ENCODE measurements at places on chromosomes 6 and 20.

DNA sequence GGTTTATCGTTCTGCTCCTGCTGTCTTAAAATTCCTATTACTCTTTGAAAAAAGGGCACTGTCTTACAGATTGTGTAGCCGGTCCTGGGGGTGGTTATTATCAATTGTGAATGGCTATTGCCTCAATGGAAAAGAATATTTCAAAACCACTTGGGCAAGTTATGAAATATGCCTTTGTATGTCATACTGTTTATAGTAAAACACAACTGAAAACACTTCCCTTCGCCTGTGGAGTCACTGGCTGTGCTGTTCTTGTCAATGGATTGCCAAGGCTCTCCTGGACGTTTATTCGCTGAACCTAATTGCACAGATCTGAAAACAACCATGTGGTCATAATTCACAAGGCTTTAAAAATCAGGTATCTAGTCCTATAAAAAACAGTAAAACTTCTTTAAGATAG lies 47.8 kb upstream of the TAGAP start:
- no peak for DNase-seq

DNA sequence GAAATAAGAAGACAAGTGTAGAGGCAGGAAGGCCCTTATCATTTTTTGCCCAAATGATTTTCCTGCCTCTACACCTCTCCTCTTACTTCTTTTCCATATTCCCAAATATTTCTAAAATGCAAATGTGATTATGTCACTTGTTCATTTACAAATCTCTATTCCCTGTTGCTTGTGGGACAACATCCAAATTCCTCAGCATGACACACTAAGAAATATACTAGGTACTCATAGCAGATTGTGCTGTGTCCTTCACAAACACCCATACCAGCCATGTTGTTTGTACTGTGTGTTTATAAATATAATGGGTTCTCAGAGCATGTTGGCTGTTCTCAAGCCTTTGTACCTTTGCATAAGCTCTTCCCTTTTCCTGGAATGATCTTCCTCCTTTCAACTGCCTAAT lies 17.7 kb upstream of the FYN start:
- no peak for DNase-seq

DNA sequence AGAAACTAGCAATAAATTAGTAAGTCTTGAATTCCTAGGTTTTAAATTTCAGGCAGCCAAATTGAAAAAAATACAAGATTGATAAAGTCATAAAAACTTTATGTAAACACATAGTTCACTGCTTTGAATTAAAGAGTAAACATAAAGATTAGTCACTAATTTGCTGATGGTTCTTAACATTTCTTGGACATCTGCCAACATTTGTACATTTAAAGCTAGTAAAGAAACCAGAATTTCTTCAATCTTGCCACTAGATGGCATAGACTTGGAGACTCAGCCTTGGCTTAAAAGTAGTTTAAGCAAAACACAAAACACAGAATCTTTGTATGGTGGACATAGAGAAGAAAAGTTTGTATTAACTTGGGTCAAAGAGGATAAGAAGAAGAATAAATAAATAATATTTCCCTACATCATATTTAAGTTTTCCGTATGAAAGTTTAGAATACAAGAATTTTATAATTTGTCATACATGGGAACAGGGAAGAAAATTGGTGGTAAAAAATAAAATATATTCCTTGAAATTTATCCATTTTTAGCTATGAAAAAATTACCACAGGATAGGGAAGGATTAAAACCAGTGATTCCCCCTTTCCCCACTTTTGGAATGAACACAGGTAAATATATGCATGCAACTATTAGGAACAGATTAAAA lies 41.7 kb upstream of the FAM135A start:
- DNase-seq, result no peak

DNA sequence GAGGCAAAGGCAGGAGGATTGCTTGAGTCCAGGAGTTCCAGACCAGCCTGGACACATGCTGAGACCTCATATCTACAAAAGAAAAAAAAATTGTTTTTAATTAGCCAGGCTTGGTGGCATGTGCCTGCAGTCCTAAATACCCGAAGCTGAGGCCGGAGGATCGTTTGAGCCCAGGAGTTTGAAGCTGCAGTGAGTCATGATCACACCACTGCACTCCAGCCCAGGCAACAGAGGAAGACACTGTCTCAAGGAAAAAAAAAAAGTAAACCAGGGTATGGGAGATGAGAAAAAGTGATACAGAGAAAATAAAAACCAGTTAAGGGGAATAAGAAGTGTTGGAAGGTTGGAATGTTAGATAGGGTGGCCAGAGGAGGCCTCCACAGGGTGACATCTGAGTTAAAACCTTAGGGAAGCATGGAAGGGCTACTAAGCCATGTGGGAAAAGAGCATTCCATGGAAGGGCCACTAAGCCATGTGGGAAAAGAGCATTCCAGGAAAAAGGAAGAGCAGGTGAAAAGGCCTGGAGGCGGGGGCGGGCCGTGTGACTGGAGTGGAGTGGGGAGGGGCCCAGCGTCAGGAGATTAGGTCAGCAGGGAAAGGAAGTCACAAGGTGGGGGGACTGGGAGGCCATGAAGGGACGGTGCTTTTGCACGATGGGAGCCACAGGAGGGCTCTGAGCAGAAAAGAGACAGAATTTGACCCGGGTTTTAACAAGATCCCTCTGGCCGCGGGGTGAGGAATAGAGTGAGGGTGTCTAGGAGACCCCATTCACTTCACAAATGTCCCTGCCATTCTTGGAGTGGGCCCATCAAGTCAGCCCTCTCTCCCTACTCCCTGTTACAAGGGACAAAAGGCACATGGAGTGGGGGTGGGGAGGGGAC lies 18.3 kb downstream of the CPNE5 start:
- DNase-seq, result no peak

DNA sequence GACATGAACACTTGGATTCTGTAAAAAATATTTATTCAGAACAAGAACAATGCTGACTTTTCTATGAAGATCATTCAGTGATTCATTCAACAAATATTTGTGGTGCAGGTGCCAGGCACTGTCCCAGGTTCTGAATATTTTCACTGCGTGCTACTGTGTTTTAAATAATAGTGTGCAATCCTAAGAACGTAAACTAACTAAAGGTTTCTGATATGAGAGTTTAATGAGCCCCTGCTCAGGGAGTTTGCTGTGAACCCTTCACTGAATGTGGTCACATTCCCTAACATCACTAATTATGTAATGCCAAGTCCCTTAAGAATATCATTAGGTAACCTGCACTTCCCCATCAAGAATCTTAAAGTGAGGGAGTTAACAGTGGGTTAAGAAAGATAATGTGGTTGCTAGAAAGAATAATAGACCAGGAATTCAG lies 1.7 kb upstream of the TMEM170B start:
- no peak for DNase-seq

- no peak for DNase-seq
Observed at GRCh38 chr6:30344191-30344867, 627 bp upstream of the RPP21 start.

- DNase-seq, result no peak
Observed at GRCh38 chr6:31272836-31273626, 1.1 kb upstream of the HLA-C start.

GRCh38 chr6:13034316-13034715 lies 294.0 kb downstream of the TBC1D7 start:
- no peak for DNase-seq

- DNase-seq, result no peak
Observed at GRCh38 chr6:150238336-150238741, 95.5 kb downstream of the PPP1R14C start.

DNA sequence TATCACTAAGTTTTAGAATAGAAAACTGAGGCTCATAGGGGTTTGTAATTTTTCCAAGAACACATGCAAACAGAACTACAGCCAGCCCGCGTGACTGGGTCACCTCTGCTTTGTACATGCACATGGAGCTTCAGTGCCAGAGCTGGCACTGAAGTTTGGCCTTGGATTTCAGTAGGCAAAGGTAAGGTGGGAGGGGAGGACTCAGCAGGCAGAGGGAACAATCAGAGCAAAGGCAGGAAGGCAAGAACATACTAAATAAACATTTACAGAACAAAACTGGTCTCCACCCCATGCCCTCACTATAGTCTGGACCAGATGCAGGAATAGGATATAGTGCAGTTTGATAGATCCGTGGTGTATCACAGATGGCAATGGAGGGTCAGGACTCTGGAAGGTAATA lies 13.6 kb upstream of the ABRACL start:
- DNase-seq, result no peak

DNA sequence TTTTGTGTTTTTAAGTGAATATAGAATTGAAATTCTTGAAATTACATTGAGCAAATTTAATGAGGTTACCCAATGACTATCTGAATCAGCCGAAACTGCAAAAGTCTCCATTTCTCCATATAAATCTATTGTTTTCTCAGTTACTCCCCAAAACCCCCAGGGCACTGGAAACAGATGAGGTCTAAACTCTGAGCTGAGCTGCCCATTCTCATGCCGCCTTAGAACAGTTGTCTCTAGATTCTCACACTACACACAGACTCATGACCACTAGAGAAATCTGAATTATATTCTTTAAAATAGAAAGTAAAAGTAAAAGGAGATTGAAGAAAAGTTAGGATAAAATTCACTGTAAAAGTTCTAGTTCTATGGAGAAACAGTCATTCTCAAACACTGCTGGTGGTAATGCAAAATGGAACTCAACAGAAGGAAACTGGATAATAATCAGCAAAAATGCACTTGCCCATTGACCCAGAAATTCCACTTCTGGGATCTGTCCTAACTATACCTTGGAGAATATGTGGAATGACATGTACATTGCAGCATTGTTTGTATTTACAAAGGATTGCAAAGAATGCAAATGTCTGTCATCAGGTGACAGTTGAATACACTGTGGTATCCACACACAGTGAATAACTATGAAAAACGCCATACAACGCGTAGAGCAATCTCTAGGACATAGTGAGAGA lies 125.5 kb downstream of the IPCEF1 start:
- no peak for DNase-seq

- DNase-seq, result no peak
Observed at GRCh38 chr20:2814587-2815051, at the start of gene C20orf141. TSS of gene C20orf141 (plus strand) at chr20:2814987. CDS start at chr20:2815185, 198 bp downstream.

GRCh38 chr6:111306104-111306888 lies 176.7 kb downstream of the REV3L start:
- DNase-seq, result no peak

DNA sequence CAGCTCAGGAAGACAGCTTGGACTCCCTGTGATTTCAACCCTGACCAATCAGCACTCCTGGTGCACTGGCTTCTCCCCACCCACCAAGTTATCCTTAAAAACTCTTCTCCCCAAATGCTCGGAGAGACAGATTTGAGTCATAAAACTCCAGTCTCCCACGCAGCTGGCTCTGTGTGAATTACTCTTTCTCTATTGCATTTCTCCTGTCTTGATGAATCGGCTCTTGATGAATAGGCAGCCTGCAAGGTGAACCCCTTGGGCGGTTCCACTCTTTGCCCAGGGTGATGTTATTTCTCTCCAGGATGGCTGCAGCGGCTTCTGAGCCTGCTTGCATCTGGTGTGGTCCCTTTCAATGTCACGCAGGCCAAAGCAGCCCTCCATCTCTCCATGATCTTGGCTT lies 12.4 kb downstream of the SLC52A3 start:
- DNase-seq, result no peak

- DNase-seq, result no peak
Observed at GRCh38 chr6:133436652-133437051, 195.5 kb downstream of the EYA4 start.

GRCh38 chr20:54148947-54149764 lies 24.6 kb downstream of the CYP24A1 start:
- no peak for DNase-seq

GRCh38 chr6:4606821-4607704 lies 169.1 kb upstream of the CDYL start:
- DNase-seq, result no peak

DNA sequence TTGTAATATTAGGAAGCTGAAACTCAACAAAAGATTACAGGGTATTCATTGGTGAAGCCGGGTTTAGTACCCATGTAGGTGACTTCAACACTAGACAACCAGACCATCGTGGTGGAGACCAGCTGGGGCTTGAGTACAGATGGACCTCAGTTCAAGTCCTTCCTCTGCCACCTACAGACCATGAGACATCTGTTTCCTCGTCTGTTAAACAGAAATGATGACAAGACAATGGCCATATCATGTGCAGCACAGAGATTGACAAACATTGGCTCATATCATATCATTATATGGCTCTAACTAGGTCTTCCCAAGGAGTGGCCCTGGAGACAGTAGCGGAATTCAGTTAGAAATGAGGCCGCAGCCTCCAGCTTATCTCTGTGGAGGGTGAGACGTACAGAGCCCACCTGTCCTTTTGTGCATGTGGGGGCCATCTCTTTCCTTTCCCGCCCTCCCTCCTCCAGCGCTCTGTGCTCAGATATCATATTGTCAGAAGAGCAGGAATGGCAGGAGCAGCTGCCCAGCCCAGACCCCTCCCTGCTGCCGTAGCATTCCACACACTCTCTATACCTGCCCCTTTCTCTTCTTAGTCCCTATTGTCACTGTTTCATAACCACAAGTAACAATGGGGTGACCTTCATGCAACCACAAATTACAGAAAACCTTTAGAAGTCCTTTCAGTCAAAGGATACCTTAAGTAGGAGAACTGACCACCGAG lies 75.1 kb downstream of the LY86 start:
- no peak for DNase-seq

GRCh38 chr20:42406826-42407225 lies 782.9 kb downstream of the PTPRT start:
- no peak for DNase-seq

GRCh38 chr6:161076181-161076677 lies 84.7 kb downstream of the MAP3K4 start:
- DNase-seq, result no peak

Measured in stimulated activated CD4-positive, alpha-beta T cell treated with anti-CD3 and anti-CD28 coated beads, TNF-alpha, amount 100 ng/mL, for 1 hour (primary cell).